GM12864 (cell line): ENCODE measurements at places on chromosomes 13 and 19.

DNA sequence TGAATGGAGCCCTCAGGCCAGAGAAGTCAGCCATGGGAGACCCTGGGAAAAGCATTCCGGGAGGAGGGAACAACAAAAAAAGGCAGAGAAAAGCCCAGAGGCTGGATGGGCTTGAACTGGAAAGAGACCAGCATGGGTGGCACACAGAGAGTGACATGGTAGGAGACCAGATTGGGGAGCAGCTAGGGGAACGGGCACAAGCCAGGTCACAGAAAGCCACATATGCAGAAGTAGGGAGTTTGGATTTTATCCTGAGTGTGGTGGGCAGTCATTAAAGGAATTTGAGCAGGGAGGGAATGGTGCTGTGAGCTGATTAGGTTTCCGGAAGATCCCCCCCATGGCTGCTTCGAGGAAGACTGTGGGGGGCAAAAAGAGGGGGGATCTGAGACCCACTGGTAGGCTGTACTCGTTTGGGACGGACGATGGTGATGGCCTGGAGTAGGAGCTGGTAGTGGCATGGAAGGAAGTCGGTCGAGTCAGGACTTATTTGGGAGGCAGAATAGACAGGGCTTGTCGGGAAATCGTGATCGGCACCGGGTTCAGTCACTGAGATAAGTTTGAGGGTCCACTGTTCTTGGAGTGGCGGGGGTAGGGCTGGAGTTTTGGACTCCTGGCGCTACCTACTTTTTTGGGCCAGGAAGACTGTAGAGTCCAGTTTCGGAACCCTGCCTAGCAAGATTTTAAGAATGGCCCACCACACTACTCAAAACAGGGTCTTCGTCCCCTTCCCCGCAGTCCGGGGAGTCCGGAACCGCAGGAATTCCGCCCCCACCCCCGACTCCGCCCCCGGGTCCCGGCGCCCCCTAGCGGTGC lies 949 bp downstream of the SERTAD1 start:
- DNase-seq: no peak

DNA sequence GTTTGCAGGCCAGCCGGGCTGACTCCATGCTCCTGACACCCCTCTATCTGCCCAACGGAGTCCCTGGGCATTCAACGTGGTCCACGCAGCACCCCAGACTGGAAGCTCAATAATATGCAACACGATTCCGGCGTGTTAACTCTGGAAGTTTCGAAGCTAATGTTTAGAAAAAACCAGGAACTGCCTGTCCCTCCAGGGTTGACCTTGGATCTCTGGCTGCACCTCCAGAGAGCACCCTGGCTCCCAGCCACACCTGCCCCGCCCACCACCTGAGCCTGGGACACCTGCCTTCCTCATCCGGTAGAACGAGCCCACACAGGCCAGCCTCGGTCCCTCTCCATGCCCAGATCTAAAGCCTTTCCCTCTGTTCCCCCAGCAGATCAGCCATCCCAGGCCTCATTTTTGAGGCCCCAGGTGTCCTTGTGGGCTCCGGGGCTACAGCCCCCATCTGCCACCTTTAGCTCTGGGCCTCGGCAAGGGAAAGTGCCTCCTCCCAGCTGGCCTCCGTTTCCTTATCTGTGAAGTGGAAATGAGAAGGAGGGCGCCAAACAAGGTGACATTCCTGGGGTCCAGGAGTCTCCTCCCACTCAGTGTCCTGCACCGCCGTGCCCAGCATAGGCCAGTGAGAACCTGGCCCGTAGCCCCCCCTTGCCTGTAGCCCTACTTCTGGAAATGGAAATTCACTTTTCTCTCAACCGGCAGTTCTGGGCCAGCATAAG lies 38.7 kb downstream of the KLF2 start:
- DNase-seq: no peak

DNA sequence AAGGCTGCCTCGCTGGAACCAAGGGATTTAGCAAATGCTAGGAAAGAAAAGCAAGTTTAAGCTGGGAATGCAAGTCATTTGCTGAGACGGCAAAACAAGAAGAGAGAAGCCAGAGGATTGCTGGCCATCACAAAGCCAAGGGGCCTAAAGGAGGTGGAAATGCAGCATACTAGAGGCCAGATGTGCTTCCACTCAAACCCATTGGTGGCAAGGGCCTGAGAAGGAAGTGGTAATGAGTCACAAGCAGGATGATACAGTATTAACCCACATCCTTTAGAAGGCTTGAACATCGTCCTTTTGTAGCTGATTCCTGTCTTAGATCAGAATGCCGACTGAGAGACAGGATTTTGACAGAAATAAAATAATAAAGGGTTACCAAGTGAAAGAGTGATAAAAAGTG lies 68.2 kb downstream of the ITGBL1 start:
- no peak for DNase-seq

DNA sequence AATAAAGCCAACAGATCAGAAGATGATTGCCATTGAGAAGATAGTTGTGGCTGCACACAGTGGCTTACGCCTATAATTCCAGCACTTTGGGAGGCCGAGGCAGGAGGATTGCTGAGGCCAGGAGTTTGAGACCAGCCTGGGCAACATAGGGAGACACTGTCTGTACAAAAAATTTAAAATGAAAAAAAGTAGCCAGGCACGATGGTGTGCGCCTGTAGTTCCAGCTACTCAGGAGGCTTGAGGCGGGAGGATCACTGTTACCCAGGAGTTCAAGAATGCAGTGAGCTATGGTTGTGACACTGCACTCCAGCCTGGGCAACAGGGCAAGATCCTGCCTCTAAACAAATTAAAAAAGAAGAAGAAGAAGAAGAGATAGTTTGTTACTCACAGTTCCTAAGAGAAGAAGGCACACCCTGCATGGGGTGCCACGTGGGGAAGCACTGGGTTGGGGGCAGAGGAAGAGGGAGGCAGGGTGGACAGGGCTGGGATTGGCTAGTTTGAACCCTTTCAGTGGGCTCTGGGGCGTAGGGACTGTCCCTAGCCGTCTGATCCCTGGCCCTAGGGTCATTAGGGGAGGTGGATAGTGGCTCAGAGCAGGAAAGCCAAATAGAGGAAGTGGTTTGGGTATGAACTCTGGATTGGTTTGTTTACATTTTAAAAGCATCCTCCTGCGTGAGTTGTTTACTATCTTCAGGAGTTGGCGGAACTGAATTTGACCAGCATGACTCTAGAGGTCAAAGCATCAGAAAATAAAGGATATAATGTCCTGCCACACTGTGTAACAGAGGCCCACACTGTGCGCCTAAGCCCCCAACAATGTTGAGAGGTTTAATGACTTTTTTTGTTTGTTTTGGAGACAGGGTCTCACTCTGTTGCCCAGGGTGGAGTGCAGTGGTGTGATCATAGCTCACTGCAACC lies 60.5 kb upstream of the MEDAG start:
- no peak for DNase-seq

- no peak for DNase-seq
Observed at GRCh38 chr13:27968316-27969081, 616 bp downstream of the CDX2 start.

- DNase-seq: no peak
Observed at GRCh38 chr13:52793515-52794061, 54.0 kb upstream of the CNMD start.

DNA sequence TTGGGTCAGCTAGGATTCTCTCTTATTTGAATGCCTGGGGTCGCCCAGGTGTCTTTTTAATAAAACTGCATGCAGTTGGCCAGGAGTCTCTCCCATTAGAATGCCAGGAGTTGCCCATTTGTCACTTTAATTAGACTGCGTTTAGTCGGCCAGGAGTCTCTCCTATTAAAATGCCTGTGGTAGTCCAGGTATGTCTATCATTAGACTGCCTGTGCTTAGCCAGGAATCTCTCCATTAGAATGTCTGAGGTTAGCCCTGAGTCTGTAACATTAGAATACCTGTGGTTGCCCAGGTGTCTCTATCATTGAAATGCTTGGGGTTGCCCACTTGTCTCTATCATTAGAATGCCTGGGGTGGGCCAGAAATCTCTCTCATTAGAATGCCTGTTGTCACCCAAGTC lies 1470.9 kb downstream of the UQCRFS1 start:
- DNase-seq: no peak

DNA sequence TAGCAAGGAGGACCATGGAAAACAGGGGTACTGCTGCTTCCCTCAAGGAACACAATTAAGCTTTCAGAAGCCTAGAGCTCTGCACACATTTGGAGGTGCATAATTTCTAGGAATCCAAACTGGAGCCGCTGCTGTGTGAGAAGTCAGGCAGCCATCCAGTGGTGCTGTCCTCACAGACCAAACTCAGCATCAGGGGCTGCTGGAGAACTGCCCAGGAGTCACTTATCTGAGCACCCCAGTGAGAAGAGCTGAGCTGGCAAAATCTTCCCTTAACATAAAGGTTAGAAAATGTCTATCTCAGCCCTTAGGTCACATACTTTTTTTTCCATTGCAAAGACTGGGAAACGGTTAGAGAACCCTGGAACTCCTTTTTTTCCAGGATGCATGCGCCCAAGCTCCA lies 72.8 kb downstream of the ATP7B start:
- DNase-seq: no peak

- DNase-seq: no peak
Observed at GRCh38 chr13:54628383-54628782, 1599.8 kb downstream of the OLFM4 start.

- no peak for DNase-seq
Observed at GRCh38 chr19:18605546-18606280, 886 bp downstream of the CRLF1 start.
